Sciatic nerve (tissue), 2 donors: ENCODE measurements at places on chromosomes 16 and 17. TPM values are rescaled to one million over a fixed set of nuclear protein-coding genes. Genes with fewer than 3 reads are reported as not detected.
A peak's percentile ranks its signal among the peaks of the same experiment; 100 is the strongest.

- no peak for DNase-seq
These were observed 1.6 kb downstream of the CA10 start for GRCh38 chr17:52156576-52157570.

DNA sequence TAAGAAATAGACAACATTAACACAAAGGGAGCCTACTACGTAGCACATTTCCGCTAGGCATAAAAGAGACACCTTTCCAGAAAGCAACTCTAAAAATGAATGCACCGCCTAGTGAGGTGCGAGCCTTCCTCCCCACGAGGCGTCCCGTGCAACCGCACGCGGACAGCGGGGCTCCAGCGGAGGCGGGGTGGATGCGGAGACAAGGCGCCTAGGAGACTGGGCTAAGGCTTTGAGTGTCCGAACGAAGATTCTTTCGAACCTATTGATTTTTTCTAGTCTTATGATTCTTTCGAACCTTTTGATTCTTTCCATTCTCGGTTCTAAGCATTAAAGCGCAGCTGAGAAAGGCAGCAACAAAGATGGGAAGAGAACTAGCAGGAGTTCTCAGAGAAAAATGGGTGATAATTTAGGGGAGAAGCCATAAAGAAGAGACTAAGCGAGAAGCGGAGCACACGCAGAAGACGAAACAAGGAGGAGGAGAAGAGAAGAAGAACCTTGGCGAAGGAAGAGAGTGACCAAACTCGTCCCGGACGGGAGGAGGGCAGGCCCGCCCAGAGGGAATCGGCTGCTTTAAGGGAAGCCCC, 394 bp upstream of the CPD start:
- DNase-seq: peak; percentile 63

- DNase-seq: no peak
These were observed 1.4 kb upstream of the RHBDF2 start for GRCh38 chr17:76502341-76503211.

DNA sequence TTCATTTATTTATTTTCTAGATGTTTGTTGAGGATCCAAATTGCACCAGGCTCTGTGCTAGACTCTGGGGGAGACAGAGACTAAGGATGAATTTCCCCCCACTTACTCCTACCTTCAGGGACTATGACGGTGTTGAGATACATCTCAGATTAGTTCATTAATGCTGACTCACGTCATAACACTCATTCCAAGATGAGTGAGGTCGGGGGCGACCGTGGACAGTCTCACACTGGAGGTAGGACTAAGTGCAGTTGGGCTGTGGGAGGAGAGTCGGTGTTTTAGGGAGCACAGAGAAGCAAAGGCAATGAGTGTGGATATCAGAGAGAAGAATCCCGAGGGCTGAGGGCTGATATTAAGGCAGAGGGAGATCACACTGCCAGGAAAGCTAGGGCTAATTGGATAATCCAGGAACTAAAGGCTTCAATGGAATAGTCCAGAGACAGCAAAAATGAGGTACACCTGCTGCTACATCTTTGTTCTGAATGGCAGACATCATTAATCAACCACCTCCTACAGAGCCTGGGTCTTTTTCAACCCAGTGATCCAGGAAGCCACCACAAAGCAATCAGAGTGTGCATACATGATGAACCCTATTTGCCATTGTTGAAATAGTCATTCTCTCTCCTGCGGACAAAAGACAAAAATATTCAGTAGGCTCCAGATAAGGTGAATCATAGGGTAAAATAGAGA, 38.6 kb upstream of the CACNG4 start:
- no peak for DNase-seq

The ENPP7 gene
- not detected for total RNA-seq

The LRRC46 gene
- total RNA-seq: 0.89 TPM

DNA sequence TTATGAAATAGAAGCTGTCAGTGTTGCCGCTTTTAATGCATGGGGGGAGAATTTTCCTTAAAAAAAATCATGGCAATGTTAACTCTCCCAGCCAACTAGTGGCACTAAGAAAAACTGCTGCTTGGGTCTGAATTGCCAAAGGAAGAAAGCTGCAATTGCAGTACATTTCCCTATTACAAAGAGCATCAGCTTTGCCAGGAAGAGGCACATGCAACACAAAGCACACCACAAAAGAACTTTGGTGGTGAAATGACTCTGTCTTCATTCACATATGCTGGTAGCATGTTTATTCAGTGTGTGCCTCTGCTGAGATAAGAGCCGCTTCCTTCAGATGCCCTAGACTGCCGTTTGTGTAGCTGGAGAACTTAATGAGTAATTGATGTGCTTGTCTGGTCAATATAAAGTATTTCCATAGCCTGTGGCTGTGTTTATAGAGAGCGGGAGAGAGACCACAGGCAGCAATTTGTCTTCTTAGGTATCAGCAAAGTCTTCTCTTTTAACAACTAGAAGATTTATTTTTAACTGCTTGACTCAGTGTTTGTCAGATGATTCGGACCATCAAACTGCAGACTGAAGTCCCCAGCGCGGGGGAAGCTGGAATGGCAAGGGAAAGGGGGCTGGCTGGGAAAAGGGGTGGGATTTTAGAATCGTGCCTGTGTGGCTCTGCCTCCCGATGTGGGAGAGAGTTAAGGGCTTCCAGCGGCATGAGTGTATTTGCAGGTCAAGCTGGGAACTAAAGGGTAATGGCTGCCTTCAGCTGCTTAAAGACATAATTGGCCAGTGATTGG, 115.1 kb downstream of the MRTFB start:
- DNase-seq: no peak
